Activated CD8-positive, alpha-beta memory T cell treated with anti-CD3 and anti-CD28 coated beads, Interleukin-2, amount 50 U/mL, for 4 hours (primary cell): ENCODE measurements at places on chromosomes 4 and X.

DNA sequence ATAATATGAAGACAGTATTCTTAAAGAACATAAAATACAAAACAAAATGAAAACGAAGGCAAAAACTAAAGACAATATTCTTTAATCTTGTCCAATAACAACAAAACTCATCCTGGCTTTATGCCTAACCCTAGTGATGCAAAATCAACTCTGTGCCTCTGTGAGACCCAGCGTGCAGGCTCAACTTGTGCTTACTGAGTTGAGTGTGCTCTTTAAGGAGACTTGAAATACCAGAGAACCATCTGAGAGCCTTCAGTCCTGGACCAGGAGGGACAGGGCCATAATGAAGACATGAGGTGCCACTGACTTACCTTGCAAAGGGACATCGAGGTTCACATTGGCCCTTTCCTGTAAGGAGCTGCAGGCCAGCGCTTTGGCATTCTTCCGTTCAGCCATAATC is 77.1 kb downstream of the NSUN7 start:
- no peak for DNase-seq

- no peak for DNase-seq
Measured at GRCh38 chr4:43757147-43757546, 691.5 kb downstream of the KCTD8 start.

GRCh38 chrX:46039526-46039925 is 505.7 kb downstream of the ZNF674 start:
- no peak for DNase-seq

DNA sequence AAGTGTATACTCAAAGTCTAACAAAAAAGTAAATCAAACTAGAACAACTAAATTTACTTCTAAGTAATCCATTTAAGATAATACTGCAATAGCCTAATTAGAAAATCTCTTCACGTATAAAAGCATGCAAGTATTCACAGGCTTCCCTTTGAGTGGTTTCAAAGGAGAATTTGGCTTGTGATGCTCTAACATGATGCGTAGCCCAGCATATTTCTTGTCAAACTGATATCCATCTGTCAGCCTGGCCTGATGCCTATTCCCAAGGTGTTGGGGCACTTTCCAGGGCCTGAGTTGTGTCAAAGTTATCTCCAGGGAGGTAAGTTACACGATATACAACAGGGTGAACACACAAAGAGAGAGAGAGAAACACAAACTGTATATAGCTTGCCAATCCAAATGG is 287.0 kb upstream of the MAGEB18 start:
- no peak for DNase-seq

GRCh38 chrX:49243166-49243565 is 7.9 kb downstream of the CCDC22 start:
- no peak for DNase-seq

GRCh38 chrX:124260845-124261244 is 71.6 kb upstream of the TEX13D start:
- DNase-seq: no peak

GRCh38 chr4:66574145-66574978 is 904.1 kb upstream of the EPHA5 start:
- no peak for DNase-seq

DNA sequence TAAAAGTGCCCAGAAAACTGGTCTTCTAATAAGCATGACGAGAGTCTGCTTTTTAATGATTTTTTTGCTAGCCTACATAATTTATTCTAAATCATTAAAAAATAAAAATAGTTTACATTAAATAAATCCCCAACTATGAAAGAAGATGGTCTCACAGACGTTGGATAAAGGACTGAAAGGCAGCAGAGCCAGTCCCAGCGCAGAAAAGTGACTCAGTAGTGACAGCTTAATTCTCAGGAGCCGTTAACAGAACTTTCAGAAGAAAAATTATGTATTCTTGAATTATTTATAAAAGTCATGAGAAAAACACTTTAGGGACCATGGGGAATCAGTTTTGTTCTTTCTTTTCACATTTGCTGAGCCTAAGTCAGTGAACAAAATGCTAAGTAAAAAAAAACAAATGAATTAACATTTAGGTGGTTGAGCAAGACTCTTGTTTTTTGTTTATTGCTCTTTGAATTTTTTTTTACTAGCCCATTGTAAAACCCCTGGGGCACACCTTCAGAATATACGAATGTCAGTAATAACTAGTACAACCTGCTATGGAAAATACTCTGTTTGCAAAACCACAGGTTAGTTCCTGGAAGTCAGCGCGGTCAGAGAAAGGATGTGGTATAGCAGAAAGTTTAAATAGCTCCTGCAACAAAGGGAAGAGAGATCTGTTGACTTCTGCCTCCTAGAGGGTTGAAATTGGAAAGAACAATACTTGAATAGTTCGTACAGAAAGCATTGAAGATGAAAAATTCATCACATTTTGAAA is 50.4 kb upstream of the CCDC160 start:
- DNase-seq: peak; percentile 52

GRCh38 chr4:145217349-145217748 is 37.0 kb upstream of the OTUD4 start:
- DNase-seq: no peak

DNA sequence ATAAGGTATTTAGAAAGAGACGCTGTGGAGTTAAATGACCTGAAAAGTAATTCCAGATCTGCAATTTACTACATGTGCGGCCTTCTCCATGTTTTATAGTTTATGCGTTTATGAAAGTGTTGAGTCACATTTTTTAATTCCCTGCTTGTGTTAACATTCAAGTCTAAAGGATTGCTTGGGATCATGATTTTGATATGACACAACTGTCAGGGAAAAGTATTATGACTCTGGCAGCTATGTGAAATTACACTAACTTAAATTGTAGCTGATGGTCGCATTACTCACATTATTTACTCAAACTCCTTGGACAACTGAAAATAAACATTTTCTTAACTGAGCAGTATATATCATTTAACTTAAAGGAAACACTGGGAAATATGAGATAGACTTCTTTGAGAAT is 14.3 kb upstream of the GABRB1 start:
- no peak for DNase-seq

DNA sequence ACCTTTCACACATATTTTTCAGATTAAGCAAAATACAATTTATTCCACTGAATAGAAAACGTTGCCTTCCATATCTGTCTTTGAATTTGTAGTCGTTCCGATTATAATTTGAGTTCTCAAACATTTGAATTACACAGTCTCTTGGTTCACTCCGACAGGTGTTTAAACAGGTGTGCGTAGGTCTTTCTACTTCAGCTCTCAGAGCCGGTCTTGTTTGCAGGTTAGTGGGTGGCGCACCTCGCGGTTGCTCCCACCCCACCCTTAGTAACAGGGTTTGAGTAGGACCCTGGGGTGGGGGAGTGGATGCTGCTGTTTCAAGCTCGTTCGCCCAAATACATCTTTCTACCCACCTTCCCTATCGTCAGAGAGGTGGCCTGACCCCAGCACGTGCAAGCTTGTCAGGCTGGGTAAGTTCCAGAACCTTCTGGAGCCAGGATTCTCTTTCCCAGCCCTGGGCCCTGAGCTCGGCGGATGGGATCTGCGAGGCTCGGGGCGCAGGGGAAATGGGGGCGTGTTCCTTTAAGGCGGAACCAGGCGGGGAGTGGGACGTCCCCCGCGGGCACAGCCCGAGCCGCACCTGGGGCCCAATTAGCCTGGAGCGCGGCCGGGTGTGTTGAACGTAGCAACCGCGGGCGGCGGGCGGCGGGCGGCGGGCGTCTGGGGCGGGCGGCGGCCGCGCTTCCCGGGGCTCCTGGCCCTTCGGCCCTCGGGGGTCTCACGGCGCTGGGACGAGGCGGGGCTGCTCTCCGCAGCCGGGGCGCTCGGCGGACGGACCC is at the start of gene FAM149A:
TSS of gene FAM149A (plus strand) at position 591 of the 776 bp plus-strand sequence.
- DNase-seq: peak; percentile 36

- DNase-seq: no peak
Measured at GRCh38 chr4:56662782-56663468, 18.2 kb downstream of the HOPX start.

GRCh38 chr4:86380181-86380724 is 20.4 kb upstream of the MAPK10 start:
- no peak for DNase-seq

DNA sequence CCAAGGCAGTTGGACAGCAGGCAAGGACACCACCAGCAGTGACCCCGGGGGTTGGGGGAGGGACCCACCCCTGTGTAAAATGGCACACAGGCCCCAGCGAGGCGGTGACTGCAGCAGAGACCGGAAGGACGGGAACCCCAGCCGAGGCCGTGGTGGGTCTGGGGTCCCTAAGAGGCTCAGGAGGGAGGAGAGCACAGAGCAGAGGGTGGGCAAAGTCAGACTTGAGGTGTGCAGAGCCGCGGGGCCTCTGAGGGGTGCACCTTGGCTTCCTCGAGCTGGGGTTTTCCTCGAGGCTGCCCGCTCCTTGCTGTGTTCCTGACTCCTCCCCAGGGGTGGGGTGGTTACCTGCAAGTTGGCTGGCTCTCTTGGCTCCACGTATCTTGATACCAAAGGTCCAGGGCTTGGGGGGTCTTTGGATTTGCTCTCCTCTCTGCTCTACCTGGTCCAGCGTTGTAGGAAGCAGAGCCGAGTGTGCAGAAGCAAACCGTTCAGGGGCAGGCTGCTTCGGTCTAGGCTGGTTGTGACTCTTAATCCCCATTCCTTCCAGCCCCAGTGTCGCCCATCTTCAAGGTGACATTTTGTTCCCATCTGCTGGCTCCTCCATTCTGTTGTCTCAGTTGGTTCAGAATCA is 37.9 kb upstream of the SORCS2 start:
- peak; percentile 8 for DNase-seq

- DNase-seq: no peak
Measured at GRCh38 chrX:55161581-55161980, 58.6 kb upstream of the PAGE5 start.
